ENCODE measurements at places on chromosomes 6 and 20. TPM values are rescaled to one million over a fixed set of nuclear protein-coding genes. Genes with fewer than 3 reads are reported as not detected.

OSTM1 gene
- total RNA-seq, result 56.1 TPM

CRYBG1 gene
- 27.7 TPM for total RNA-seq

PXT1 gene
- total RNA-seq, result not detected

NKX2-2 gene
- total RNA-seq, result not detected

ERVFRD-1 gene
- 0.12 TPM for total RNA-seq

TUBB1 gene
- total RNA-seq, result not detected

RAB44 gene
- not detected for total RNA-seq

MAP3K5 gene
- 24.2 TPM for total RNA-seq

GRM1 gene
- not detected for total RNA-seq

RBM39 gene
- 378 TPM for total RNA-seq

CAP2 gene
- total RNA-seq, result 8.9 TPM

CRISP3 gene
- total RNA-seq, result not detected

OR2B6 gene
- total RNA-seq, result not detected

TAAR6 gene
- not detected for total RNA-seq

DAAM2 gene
- 6.5 TPM for total RNA-seq

UBE2V1 gene
- 32.4 TPM for total RNA-seq

SEL1L2 gene
- total RNA-seq, result not detected

GSTA2 gene
- not detected for total RNA-seq

TGM3 gene
- total RNA-seq, result not detected

DHX35 gene
- 15.2 TPM for total RNA-seq

FAM209A gene
- total RNA-seq, result not detected

TRIM15 gene
- not detected for total RNA-seq

SNX21 gene
- 58.0 TPM for total RNA-seq

ENTPD6 gene
- 99.5 TPM for total RNA-seq

CPXM1 gene
- total RNA-seq, result 3.5 TPM

LIN28B gene
- total RNA-seq, result not detected

PAX1 gene
- not detected for total RNA-seq

HLA-DRB5 gene
- total RNA-seq, result not detected

AKAP12 gene
- 114 TPM for total RNA-seq

OR12D3 gene
- total RNA-seq, result not detected

HUS1B gene
- total RNA-seq, result 1.4 TPM

DZANK1 gene
- total RNA-seq, result 1.5 TPM

SASH1 gene
- total RNA-seq, result 26.1 TPM

LRP11 gene
- 125 TPM for total RNA-seq

GJA10 gene
- not detected for total RNA-seq

AGER gene
- total RNA-seq, result 0.44 TPM

OTOR gene
- not detected for total RNA-seq

INSM1 gene
- total RNA-seq, result not detected

EDN3 gene
- not detected for total RNA-seq

KIAA1755 gene
- total RNA-seq, result 0.66 TPM

TMEM181 gene
- total RNA-seq, result 42.4 TPM

BMP2 gene
- total RNA-seq, result 5.0 TPM

TMC2 gene
- total RNA-seq, result not detected

RHAG gene
- total RNA-seq, result not detected

ISM1 gene
- total RNA-seq, result 0.33 TPM

SRMS gene
- total RNA-seq, result not detected

BMP7 gene
- total RNA-seq, result not detected

LY6G6D gene
- total RNA-seq, result not detected

RRAGD gene
- 2.3 TPM for total RNA-seq

C20orf144 gene
- 0.11 TPM for total RNA-seq

PRRC2A gene
- 46.1 TPM for total RNA-seq

TBX18 gene
- 3.2 TPM for total RNA-seq

FAM110A gene
- total RNA-seq, result 4.9 TPM

PRND gene
- 0.12 TPM for total RNA-seq

PRDM13 gene
- total RNA-seq, result under 0.01 TPM

RBPJL gene
- total RNA-seq, result not detected

Data from uterine smooth muscle cell (primary cell).